ENCODE measurements at places on chromosomes 3 and 15. TPM values are rescaled to one million over a fixed set of nuclear protein-coding genes. Genes with fewer than 3 reads are reported as not detected.

The PAK6 gene
- total RNA-seq, result 0.37 TPM

The ATP13A5 gene
- not detected for total RNA-seq

The UBE3A gene
- 87.5 TPM for total RNA-seq

The EFCAB12 gene
- 0.14 TPM for total RNA-seq

The PTX3 gene
- 84.0 TPM for total RNA-seq

The DNAH1 gene
- total RNA-seq, result 7.2 TPM

The ANXA2 gene
- 815 TPM for total RNA-seq

The CFAP20DC gene
- total RNA-seq, result not detected

The POLQ gene
- 0.23 TPM for total RNA-seq

The BFSP2 gene
- not detected for total RNA-seq

The GHRL gene
- 1.0 TPM for total RNA-seq

The SENP8 gene
- 1.9 TPM for total RNA-seq

The ADAMTS9 gene
- 105 TPM for total RNA-seq

GRCh38 chr3:149964291-149964690, 6.4 kb downstream of the PFN2 start:
- no peak for DNase-seq

DNA sequence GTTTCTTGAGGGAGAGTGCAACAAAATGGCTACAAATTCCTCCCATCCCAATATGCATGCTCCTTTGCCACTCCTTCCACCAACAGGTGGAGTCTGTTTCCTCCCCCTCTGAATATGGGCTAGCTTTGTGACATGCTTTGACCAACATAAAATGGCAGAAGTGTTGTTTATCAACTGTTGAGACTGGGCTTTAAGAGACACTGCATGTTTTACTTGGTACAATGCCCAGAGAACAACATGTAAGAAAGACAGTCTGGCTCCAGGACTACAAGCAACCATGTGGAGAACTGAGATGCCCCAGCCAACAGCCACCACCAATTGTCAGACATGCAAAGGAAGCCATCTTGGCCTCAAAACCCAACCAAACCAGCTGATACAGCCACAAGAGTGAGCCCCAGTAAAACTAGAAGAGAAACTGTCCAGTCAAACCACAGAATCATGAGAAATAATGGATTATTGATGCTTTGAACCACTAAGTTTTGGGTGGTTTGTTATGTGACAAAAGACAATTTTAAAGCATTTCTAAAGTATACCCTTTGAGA, 40.5 kb downstream of the NUDT16 start:
- DNase-seq, result no peak

DNA sequence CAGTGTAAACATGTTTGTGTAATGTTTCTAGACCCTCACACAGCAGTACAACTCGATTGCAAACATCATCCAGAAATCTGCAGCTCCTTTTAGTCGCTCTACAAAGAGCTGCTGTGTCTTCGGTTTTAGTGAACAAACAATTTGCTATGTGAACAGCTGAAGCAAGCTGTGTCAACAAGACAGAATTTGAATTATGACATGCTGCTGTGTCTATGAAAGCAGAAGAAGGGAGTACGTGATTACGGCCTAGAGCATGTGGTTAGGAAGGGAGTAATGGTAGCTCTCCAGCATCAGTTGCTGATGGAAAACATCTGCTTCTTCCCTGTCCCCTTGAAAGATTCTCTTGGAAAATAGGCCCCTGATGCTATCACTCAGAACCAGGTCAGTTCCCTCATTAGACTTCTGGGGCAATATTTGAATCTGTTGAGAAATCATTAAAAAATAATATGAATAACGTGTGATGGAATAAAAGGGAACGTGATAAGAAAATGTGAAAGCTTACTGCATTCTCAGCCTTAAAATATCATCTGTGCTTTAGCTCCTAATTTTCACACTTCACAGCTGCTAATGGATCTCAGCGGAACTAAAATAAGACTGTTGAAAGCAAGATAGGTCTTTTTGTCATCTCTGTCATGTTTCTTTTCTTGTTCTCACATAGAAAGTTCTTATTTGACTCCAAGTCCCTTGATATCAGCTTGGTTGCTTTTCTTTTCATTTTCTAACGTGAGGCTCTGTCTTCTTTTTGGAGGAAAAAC, 891.5 kb downstream of the ROBO2 start:
- DNase-seq, result no peak

DNA sequence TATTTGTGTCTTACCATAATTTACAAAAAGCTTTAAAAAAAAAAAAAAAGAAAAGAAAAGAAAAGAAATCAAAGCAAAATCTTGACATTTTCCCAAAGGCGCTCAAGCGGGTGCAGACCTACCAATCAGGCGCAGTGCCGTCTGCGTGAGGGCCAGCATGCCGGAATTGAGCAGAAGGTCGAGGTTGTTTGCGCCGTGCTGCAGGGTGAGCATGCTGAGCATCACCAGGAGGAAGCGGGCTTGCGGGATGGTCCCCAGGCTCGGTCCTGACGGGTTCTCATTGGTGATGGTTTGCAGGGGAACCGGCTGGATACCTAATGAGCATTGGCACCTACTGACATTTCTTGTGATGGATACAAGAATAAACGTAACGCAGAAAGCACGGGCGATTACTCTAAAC, 93.9 kb downstream of the HERC2 start:
- DNase-seq, result no peak

GRCh38 chr3:159844801-159845261, 143.8 kb upstream of the IL12A start:
- no peak for DNase-seq

GRCh38 chr15:91393186-91393585, 293.1 kb downstream of the SV2B start:
- no peak for DNase-seq

DNA sequence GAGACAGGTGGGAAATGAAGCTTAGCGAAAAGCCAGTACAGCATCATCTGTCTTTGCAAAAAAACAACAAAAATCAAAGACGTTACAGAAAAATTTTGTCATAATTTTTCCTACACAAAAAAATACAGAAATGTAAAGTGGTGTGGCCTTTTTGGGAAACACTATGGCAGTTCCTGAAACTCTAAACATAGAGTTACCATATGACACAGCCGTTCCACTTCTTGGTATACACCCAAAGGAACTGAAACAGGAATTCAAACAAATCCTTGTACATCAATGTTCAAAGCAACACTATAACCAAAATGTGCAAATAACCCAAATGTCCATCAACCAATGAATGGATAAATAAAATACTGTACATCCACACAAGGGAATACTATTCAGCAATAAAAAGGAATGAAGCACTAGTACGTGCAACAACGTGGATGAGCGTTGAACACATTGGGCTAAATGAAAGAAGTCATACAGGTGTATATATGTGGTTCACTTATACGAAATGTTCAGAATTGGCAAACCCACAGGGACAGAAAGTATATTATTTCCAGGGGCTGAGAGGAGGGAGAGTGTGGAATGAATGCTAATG, 46.8 kb downstream of the GLB1 start:
- DNase-seq, result no peak

- no peak for DNase-seq
These were observed 34.5 kb downstream of the DAPK2 start for GRCh38 chr15:64011736-64012135.

DNA sequence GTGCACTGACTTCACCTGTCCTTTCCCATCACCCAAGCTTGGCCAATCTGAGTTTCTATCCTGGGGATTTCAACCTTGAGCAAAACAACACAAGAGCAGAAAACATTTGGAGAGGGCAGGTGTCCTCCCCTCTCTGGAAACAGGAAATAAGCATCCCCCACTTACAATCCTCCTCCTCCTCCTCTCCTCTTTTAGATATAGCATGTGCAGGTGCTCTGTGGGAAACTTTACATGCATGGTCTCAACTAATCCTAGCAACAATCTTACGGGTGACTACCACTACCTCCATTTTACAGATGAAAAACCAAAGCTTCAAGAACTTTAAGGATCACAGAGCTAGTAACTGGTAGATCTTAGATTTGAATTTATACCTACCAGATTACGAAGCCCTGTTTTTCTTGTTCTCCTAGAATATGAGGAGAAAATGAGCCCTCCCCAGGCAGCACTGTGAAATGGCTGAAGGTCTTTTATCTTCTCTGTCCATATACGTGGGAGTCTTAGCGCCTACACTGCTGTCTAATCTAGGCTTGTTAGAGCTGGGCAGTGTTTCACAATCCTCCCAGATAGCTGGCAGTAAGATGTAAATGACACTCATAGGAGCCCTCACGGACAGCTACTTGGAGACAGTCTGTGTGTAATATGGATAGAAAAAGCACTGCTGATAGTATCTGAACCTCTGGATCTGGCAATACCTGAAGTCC, 301.2 kb upstream of the PROK2 start:
- DNase-seq, result no peak

DNA sequence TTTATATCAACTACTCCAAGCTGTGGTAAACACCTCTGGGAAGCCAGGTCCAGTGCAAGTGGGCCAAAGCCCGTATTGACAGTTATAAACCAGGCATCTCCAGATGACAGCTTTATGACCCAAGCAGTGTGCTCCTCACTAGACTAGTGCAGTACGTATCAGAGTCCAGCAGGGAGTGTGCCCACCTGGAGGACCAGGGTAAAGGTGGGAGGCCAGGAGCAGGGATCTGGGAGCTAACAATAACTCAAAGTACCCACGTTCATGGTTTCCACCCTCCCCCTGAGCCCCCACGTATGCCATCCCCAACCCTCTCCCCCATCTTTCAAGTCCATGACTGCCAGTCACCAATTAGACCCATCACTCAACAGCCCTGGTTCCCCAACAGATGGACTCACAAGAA, 27.0 kb upstream of the ALDH1A3 start:
- DNase-seq, result no peak

DNA sequence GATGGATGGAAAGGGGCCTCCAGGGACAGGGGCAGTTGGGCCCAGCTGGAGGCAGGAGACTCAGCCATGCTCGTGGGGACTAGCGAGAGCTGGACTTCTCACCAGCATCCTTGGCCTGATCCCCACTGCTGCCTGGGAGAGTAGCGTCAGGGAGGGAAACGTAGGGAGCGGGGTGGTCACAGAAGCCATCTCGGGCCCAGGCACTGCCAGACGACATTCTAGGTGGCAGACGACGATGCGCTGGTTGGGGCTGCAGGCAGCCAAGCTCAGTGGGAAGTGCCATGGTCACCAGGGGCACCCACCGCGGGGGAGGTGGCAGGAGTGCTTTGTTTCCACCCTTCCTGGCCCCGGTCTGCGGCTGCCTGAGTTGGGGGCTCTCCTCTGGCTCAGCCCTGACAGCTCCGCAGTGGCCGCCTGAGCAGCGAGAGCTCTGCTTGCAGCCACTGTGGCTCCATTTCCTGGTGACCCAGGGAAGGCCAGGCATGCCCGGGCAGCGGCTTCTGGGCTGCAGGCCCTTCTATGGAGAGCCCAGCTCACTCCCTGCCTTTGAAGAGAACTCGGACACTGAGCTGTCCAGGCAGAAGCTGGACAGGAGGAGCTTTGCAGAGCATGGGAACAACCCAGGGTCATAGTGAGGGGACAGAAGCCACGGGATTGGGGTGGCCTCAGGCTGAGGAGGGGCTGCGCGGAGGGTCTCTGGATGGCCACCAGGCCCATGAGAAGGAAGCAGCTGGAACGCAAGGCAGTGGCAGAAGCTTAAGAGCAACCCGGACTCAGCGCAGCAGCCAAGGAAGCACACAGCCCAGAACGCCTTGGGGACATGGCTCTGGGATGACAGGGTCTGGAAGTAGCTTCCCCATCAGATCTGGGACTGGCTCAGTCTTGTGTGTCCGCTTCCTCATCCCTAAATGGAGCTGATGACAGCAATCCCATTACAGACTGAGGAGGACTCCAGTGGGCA, 30.8 kb downstream of the KLHL25 start:
- DNase-seq, result peak; percentile 84
